Stimulated activated CD4-positive, alpha-beta T cell treated with anti-CD3 and anti-CD28 coated beads, TNF-alpha, amount 100 ng/mL, for 1 hour (primary cell): ENCODE measurements at places on chromosomes 2 and 18.

GRCh38 chr18:13185675-13186198 is 32.8 kb upstream of the LDLRAD4 start:
- no peak for DNase-seq

- DNase-seq = no peak
Observed at GRCh38 chr2:84526562-84526961, 10.3 kb downstream of the DNAH6 start.

DNA sequence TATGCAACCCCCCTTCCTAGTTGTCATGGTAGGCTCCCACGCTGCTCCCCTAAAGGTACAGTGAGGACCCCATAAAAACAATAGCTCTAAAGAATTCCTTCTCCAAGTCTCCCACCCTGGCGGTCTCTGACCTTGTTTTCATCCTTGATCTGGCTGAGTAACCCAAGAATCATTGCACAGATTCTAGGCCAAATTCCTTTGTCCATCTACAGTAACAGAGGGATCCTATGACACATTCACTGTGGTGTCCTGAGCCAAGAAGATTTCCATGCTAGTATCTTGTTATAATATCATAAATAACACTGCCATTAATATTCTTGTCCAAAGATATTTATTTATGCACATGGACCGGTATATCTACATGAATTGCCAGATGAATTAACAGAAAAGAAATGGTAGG is 240.2 kb downstream of the CYP26B1 start:
- DNase-seq = no peak

- no peak for DNase-seq
Observed at GRCh38 chr2:152099367-152100050, 665 bp upstream of the CACNB4 start.

- no peak for DNase-seq
Observed at GRCh38 chr2:10238991-10239485, 63.7 kb upstream of the HPCAL1 start.

GRCh38 chr18:77167251-77167650 is 34.7 kb upstream of the MBP start:
- DNase-seq = no peak

GRCh38 chr2:28348149-28348567 is 44.5 kb upstream of the FOSL2 start:
- peak; percentile 10 for DNase-seq

DNA sequence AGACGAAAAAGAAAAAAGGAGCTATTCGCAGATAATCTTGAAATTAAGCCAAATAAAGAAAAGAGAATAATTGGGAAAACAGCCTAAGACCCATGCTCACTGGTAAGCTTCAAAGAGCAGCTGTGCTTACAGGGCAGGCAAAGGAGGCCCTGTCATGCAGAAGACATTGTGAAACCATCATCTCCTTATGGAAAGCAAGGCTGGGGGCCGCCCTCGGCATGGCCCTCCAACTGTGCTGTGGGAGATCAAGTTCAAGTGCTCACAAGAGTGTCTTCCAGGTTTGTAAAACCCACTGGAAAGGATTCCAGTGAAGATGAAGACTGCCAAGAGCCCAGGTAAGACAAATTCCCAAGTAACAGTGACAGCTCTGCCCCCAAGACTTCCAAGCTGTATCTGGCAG is 32.2 kb downstream of the ACVR1 start:
- DNase-seq = no peak

DNA sequence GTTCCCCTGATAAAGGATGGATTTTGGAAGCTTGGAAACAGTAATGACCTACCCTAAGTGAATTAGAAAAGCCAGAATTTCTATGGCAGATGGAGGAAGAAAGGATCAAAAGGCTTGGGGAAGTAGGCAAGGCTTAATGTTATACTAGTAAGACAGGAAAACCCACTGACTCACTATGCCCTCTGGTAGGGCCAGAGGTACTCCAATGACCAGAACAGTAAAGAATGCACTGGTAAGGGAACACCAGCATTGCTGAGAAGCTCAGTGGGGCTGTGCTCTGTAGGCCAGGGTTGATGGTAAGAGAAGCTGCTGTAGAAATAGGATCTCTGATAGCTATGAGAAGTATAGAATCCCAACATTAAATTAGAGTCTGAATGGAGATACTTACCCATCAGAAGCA is 126.4 kb downstream of the GFPT1 start:
- DNase-seq = no peak

DNA sequence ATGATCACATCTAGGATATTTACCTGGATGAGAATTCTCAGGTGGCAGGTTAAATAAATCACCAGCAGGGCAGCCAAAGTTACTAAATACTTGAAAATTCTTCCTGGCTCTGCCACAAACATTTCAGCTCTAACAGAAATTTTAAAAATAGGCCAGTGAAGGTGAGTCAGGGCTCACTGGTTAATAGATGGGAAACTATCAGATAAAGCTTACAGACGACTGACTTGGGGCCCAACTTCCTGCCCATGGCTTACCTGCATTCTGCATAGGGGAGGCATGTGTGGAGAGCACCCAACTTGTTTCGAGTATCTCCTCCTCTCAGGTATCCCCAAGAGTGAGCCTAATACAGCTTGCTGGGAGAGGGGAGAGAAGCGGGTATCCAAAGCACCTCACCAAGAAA is 57.8 kb downstream of the SPRED2 start:
- no peak for DNase-seq

DNA sequence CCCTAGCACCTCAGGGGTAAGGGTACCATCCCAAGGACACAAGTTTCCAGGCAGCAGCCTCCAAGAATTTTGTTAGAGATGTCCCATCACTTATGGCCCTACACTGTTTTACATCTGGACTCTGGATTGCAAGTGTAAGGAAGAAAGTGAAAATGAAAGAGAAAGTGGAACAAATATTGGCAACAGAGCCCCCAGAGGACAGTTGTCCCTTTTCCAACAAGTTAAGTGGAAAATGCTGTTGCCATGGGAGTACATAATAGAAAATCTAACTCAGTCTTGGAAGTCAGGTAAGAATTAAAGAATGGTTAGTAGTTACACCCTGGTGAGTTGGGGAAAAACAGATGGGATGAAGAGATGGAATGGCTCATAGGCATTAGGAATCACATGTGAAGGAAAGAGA is 50.6 kb downstream of the TTC21B start:
- no peak for DNase-seq

DNA sequence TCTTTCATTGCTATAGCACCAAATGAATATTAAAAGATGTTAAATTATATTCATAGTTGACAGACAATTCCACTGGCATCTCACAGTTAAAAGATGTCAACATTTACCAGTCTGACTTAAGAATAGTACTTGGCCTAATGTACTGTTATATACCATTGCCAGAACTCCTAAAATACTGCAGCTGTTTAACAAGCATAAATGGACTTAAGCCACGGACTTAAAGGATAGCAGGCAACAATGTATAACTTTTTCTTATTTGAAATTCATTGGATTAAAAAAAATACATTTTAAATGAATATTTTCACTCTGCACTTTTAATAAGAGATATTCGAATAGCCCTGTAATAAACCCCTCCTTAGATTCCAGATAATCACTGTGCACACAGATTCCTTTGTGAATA is 3.8 kb downstream of the TCF4 start:
- no peak for DNase-seq

- DNase-seq = no peak
Observed at GRCh38 chr18:79942786-79943607, 8.5 kb downstream of the SLC66A2 start.

DNA sequence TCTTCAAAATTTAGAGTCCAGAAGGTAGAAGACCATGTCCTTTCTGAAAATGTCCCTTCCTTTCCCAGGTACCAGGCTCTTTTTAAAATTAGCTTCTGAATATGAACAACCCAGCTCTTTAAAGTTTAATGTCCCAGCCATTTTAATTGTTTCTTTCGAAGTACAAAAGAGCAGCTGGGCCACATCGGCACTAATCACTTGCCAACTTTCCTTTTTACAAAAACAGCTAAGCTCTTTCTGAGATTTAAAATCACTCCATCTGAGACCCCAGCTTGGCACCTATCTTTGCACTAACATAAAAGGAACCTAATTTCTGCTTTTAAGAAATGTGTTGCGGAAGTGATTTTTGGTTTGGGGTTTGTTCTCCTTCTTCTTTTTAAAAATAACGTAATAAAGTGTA is 2.6 kb downstream of the BOD1L2 start:
- DNase-seq = no peak

GRCh38 chr2:50956886-50957285 is 75.0 kb downstream of the NRXN1 start:
- DNase-seq = no peak

GRCh38 chr2:222738312-222738711 is 66.9 kb downstream of the MOGAT1 start:
- no peak for DNase-seq

DNA sequence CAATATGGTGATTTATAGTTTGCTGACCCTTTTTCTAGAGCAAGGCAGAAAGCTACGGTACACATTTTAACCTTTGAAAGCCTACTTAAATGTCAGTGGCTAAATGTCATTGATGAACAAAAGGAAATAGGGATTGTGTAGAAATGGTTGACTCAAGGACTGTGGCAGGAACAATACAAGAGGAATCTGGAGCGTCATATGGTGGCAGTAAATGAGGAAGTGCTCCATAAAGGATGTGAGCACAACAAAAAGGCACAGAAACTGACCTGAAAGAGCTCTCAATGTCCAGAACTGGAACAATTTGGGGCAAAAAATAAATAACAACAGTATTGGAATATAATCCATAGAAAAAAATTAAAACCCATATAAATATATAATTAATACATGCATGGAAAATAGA is 443.9 kb upstream of the VRK2 start:
- no peak for DNase-seq

GRCh38 chr2:139078376-139078775 is 298.2 kb upstream of the NXPH2 start:
- no peak for DNase-seq

GRCh38 chr2:88658326-88658725 is 31.1 kb upstream of the EIF2AK3 start:
- no peak for DNase-seq

GRCh38 chr18:39389800-39390379 is 1824.3 kb upstream of the CELF4 start:
- DNase-seq = no peak

GRCh38 chr2:10500601-10501361 is 52.7 kb upstream of the ODC1 start:
- no peak for DNase-seq

DNA sequence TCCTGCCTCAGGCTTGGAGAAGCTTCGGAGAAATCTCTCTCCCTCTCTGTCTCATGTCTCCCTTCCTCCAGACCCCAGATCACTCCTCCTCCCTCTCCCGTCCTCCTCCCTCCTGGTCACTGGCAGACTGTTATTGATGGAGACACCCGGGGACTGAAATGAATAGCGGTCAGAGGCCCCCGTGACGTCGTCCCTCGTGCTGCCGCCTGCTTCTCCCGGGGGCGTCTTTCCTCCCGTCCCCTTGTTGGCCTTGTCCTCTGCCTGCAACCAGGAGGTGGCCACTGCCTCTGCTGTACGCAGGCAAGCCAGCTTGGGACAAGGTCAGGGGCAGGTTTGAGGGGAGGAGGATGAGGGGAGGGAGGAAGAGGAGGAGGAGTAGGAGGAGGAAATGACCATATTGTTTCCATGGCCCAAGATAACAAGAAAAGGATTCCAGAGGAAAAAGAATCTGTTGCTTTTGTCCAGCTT is 78.2 kb downstream of the CELF4 start:
- DNase-seq = no peak

GRCh38 chr18:579238-579637 is 942 bp upstream of the CETN1 start:
- DNase-seq = no peak

DNA sequence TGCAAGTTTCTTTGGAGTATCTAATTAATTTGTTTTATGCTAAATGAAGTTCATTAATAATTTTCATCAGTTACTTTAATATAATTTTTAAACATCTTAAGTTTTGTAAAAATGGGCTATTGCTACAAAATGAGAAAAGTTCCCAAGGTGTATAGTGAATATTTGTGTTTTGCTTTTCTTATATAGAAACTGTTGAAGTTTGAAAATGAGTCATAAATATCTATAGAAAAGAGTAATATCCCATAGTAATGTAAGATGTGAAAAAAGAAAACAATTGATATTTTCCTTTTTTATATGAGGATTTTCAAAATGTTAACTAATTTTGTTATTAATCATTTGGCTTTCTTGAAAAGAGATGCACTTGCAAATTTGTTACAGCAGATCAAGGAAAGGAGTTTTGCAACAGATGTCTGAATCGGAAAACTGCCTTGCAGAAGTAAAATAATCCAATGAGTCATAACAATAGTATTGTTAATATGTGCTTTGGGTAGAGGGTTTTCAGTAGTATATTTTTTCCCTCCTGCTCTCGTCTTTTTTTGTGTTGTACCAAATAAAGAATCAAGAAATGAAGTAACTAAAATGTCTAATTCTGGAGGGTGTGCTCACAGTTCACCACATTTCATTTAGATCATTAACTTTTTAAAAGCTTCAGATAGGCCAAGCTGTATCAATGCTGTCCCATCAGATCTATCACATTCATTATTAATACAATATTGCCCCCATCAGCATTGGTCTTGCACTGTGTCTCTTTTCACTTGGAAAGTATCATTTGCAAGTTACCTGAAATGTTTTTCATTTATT is 15.5 kb downstream of the DUSP19 start:
- no peak for DNase-seq

GRCh38 chr2:109208951-109209335 is 79.9 kb downstream of the SH3RF3 start:
- DNase-seq = no peak

- no peak for DNase-seq
Observed at GRCh38 chr2:167331636-167332232, 443.5 kb downstream of the XIRP2 start.

DNA sequence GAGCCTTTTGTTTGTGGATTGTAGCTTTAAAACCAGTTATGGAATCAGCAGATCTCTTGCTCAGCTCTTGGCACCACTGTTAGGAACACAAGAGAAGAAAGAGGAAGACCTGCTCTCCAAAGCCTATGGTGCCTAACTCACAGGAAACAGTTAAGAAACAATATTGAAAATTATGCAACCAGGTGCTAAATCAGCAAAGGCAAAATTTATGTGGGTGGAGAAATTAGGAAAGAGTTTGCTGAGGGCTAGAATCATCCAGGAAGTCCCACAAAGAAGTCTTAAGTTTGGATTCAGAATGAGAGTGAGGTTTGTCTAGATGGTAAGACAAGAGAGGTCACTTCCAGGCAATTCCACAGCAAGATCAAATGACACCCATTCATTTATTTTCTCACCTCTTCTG is 49.4 kb downstream of the AOX1 start:
- no peak for DNase-seq

DNA sequence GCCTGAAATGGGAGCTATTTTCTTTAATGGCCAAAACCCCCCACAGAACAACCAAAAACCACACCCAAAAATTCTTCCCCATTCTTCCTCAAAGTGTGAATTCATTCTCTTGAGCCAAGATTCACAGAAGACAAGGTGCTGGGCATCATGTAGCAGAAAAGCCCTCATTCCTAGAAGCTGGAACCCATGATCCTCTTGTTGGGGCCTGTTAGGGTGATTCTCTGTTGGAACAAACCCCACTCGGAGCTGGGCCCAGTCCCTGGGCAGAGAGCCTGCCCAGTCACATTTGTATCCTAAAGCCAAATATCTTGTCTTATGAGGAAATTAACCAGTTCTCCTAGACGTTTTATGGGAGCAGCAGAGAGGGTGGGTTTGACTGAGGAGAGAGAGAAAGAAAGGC is 22.8 kb upstream of the VPS4B start:
- no peak for DNase-seq
